ENCODE measurements at places on chromosomes 7 and 10.
A peak's percentile ranks its signal among the peaks of the same experiment; 100 is the strongest.

DNA sequence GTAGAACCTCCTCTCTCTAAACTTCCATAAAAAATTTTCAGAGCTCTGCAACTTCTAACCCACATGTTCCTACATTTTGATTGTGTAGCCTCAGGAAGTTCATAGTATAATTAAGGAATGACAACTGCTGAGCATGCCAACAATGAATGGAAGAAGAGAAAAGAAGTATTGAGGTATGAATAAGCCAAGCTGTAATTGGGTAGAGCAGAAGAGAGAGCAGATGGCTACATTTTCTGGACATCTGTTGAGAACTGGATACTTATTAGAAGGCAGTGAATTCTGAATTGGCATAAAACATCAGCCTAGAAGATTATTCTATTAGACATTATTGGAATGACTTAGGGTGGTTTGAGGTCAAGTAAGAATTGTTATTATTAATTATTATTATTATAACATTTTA, 728.3 kb upstream of the PHF14 start:
- DNase-seq: no peak

GRCh38 chr10:11057448-11057847, 39.8 kb downstream of the CELF2 start:
- no peak for DNase-seq

DNA sequence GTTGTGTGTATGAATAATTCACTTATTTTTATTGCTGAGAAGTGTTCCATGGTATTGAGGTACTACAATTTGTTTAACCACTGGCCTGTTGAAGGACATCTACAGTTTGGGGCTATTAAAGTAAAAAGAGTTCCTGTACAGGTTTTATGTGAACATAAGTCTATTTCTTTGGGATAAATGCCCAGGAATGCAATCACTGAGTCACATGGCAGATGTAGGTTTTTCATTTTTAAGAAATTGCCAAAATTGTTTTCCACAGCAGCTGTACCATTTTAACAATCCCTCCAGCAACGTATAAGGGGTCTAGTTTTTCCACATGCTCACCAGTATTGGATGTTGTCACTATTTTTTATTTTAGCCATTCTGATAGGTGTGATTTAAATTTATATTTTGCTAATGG, 243.9 kb downstream of the TNS3 start:
- no peak for DNase-seq

GRCh38 chr10:70458329-70459060, 17.0 kb upstream of the NODAL start:
- DNase-seq: no peak

GRCh38 chr10:59892697-59893096, 13.7 kb downstream of the CCDC6 start:
- DNase-seq: peak; percentile 9

GRCh38 chr7:159049266-159050025, 95.2 kb downstream of the VIPR2 start:
- DNase-seq: no peak

DNA sequence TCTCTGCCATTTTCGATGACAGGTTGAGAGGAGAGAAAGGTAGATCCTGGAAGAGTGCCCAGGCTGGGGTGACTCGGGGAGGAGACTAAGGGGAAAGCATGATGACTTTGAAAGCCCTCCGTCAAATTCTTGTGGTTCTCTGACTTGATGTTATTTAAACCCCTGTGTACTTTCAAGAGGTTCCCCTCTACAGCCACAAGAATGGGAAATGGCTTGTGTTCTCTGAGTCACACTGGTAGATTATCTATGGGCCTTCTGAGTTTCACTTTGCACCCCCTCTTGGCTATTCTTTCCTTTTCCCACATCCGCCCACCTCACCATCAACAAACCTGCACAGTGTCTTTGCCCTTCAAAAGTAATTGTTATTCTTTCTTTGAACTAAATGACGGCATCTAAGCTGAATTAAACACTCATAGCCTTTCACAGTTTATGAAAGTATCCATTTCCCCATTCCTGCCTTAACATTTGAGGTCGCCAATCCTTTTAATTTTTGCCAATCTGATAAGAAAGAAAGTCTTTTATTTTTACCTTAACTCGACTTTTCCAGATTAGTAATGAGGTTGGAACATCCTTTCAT, 24.1 kb downstream of the PRF1 start:
- no peak for DNase-seq

- DNase-seq: no peak
Measured at GRCh38 chr7:121916211-121916610, 43.2 kb downstream of the PTPRZ1 start.

GRCh38 chr10:79051766-79052165, 17.0 kb upstream of the ZMIZ1 start:
- no peak for DNase-seq

- no peak for DNase-seq
Measured at GRCh38 chr7:22900784-22901183, 78.1 kb upstream of the TOMM7 start.

DNA sequence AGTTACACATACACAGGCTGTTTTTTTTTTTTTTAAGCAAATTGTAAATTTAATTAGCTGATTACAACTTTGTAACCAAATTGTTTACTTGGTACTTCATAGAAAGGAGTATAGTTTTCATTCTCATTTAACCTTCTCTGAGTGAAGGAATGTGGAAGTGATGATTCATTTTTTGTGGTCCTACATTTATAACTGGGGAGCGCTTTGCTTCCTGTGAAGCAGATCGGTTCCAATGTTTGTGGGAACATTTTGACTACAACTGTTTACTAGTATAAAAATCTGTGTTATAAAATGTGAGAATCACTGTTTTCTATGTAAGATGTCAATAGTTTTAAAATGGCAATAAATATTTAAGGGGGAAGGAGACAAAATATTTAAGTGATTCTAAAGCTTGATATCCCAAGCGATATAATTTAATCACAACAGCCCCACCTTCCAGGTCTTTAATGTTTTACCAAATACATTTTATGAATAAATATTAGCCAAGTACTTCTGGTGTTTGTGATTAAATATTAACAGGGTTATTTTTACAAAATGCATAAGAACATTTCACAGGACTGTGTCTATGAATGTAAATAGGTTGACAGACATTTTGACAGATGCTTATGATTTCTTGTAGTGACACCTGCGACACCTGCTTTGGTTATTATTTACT, 57.1 kb downstream of the NXPH1 start:
- DNase-seq: no peak

DNA sequence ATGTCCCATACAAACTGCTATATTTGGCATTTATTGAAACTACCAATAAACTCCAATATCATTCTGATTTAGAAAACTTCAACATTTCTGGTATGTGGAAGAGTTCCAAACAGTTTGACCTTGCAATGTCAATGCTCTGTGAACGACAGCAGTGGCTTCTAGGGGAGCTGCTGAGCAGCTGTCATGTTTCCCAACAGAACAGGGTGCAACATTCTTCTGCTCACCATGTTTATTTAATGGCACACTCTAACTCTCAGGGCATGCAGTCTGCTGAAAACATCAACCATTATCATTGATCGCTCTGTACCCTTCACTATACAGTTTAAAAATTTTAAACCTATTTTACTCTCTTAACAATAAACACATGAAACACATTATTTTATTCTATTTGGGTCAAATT, 25.9 kb downstream of the LMOD2 start:
- DNase-seq: no peak

GRCh38 chr7:93883917-93884345, 6.6 kb downstream of the TFPI2 start:
- DNase-seq: no peak

- no peak for DNase-seq
Measured at GRCh38 chr7:99102809-99103690, 40.9 kb downstream of the SMURF1 start.

- DNase-seq: peak; percentile 16
Measured at GRCh38 chr7:117021366-117021765, 68.1 kb downstream of the ST7 start.

- DNase-seq: no peak
Measured at GRCh38 chr7:112405286-112405685, 45.0 kb upstream of the IFRD1 start.

- no peak for DNase-seq
Measured at GRCh38 chr10:56537984-56538383, 176.9 kb upstream of the ZWINT start.

- no peak for DNase-seq
Measured at GRCh38 chr7:134279336-134279735, 37.4 kb downstream of the SLC35B4 start.

DNA sequence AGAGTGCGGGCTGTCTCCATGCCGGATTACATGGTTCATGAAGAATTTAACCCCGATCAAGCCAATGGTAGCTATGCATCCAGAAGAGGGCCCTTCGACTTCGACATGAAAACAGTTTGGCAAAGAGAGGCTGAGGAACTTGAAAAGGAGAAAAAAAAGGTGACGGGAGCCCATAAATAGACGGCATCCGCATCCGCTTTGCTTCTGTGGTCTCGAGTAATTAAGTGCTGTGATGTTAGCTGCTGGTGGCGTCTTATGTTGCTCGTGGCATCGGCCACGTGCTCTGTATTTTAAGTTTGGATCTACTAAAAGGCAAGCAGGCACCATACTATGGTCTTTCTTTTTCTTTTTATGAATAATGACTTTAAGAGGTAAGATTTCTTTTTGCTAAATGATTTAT, 11.1 kb downstream of the C7orf57 start:
- DNase-seq: no peak

GRCh38 chr10:51567271-51567670, 132.1 kb downstream of the CSTF2T start:
- no peak for DNase-seq

GRCh38 chr10:112624546-112625048, 177.6 kb downstream of the VTI1A start:
- no peak for DNase-seq

- no peak for DNase-seq
Measured at GRCh38 chr10:16049782-16050181, 189.5 kb upstream of the MINDY3 start.

DNA sequence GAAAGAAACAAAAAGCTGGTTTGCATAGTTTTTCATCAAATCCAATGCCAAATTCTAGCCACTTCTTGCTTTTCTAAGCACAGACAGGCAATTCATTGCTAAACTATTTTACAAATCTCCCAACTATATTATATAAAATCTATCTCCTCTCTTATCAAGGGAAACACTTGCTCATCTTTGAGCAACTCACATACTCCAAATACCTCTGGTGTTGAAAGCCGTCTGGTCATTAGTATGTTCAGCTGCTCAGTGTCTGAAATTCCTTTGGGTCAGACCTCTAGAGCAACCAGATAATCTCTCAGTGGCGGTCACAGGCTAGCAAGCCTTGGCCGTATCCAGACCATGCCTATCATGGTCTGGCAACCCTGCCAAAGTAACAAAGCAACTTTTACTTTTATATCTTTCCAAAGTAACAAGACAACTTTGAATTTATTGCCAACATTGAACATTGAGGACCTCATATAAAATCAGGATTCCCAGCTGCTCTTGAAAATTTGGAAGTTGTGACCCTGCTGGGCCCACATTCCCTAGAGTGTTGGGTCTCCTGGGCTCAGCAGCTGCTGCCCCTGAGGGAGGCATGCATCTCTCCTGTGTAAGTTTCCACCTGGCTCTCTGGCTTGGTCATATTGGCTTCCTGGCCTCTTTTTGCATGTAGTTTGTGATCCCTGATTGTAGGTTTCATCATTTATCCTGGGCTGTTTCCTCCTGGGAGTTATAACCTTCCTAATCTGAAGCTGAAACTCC, 56.8 kb upstream of the LANCL2 start:
- no peak for DNase-seq

- no peak for DNase-seq
Measured at GRCh38 chr7:133676805-133677370, 424.0 kb downstream of the EXOC4 start.

GRCh38 chr10:125124115-125124487, 36.3 kb downstream of the CTBP2 start:
- no peak for DNase-seq

DNA sequence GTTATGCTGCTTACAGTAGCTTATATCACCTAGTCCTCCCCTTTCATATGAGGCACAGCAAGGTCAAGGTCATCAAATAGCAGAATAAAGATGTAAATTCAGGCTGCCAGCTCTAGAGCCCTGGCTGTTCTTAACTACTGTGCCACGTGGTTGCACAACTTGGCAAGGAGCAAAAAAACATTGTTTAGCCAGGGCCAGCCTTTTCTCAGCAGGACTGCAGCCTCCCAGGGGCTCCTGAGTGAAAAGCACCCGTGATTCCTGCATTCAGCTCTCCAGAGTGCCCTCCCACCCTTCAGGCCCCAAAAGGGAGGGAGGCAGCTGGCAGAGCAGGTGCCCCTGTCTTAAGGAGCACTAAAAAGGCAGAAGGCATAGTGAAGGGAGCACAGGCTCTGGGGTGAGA, 31.8 kb upstream of the TM9SF3 start:
- DNase-seq: peak; percentile 88

DNA sequence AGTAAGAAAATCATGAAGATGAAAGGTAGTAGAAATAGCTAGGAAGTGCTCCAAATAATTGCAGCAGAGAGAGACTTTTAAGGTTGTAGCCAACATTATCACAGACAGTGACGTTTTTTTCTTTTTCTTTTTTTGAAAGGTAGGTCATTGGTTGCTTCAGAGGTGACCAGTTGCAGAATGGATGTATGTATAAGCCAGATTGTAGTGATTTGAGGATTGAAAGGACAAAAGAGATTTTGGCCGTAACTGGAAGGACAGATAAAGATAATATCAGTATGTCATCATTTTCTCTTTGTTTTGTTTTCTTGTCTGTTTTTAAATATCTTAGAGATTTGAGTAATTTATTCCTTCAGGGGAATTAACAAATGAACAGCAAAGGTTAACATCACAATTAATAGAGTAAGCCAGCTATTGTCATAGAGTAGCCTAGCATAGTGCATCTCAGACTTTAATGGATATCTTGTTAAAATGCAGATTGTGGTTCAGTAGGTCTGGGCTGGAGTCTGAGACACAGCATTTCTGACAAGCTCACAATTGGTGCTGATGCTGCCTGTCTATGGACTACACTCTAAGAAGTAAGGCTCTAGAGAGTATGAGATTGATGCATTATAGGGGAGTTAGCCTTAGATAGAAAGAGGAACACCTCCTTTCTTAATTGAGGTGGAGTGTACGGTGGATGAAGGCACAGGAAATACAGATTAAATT, 28.3 kb downstream of the CDK13 start:
- peak; percentile 4 for DNase-seq

- peak; percentile 63 for DNase-seq
Measured at GRCh38 chr10:103241262-103242011, 4.2 kb upstream of the RPEL1 start.

GRCh38 chr7:108810756-108811385, 241.2 kb downstream of the DNAJB9 start:
- DNase-seq: no peak

DNA sequence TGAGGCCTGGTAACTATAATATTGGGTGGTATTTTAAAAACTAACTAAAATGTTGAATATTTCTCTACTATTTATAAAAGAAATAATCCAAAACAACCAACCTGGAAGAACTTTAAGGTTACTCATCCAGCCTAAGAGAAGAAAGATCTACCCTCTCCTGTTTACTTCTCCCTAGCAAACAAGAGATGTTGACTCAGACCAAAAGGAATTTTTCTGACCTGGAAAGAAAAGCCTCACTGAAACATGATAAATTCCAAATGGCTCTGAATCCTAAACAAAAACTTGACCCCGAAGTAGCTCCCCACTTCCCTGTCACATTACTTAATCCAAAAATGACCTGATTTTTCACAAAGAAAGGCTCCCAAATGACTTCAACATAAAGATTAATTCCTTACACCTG, 101.2 kb downstream of the PARD3 start:
- no peak for DNase-seq

GRCh38 chr10:44386546-44387052, 1.7 kb upstream of the CXCL12 start:
- peak; percentile 34 for DNase-seq

GRCh38 chr10:7515439-7515838, 104.6 kb upstream of the SFMBT2 start:
- DNase-seq: no peak
